ENCODE measurements at places on chromosomes 1 and 21.

GRCh38 chr1:14739082-14739832 lies 140.8 kb downstream of the KAZN start:
- DNase-seq, result peak; percentile 74

- no peak for DNase-seq
Measured at GRCh38 chr1:109837852-109838570, 72.6 kb upstream of the CSF1 start.

GRCh38 chr1:156471496-156472490 lies 28.8 kb downstream of the MEF2D start:
- DNase-seq, result no peak

GRCh38 chr1:36816348-36816747 lies 218.0 kb downstream of the GRIK3 start:
- no peak for DNase-seq

GRCh38 chr21:44057960-44058651 lies 46.0 kb downstream of the TRAPPC10 start:
- no peak for DNase-seq

DNA sequence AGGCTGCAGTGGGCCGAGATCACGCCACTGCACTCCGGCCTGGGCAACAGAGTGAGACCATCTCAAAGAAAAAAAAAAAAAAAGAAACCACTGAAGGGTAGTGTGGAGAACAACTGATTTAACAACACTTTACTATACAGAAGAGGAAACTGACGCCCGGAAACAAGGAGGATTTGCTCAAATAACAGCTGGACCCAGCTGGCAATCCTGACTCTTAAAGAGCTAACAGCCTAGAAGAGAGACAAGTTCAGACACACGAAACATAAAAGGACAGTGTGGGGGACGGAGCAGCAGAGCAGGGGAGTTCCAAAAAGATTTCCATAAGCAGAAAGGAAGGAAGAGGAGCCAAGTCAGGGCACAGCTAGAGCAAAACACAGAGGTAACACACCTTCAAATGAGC lies 4.4 kb downstream of the ECHDC2 start:
- DNase-seq, result no peak

DNA sequence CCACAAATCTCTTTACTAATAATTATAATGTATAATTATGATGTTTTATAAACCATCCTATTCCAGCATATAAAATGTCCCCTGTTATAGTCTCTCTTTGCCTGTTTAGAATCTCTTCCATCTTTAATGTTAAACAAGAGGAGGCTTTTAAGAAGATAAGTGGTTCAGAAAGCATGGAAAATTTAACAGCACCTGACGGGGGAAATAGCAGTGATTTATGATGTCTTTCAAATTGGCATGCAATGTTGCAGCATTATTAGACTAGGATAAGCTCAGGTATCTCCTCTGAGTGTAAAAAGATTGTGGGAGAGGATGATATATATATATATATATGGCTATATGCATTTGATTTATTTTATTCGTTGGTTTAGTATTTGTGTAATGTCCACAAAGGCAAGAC lies 24.4 kb downstream of the GIPC2 start:
- DNase-seq, result no peak
